Fibroblast of lung (primary cell): ENCODE measurements at places on chromosomes 4 and X. TPM values are rescaled to one million over a fixed set of nuclear protein-coding genes. Genes with fewer than 3 reads are reported as not detected.

Gene PFKFB1
- total RNA-seq: under 0.01 TPM in 1 of 2 replicates, not detected in the other

Gene PDGFRA
- total RNA-seq: 350 and 363 TPM in 2 replicates

Gene TNIP3
- 0.26 and 0.50 TPM in 2 replicates for total RNA-seq

Gene TMEM255A
- under 0.01 TPM in 2 replicates for total RNA-seq

Gene CTAG2
- not detected in 2 replicates for total RNA-seq

Gene CXCL6
- total RNA-seq: 0.17 and 0.77 TPM in 2 replicates

Gene MAGEA8
- not detected in 2 replicates for total RNA-seq
